Brain microvascular endothelial cell (primary cell): ENCODE measurements at places on chromosomes 7 and 10.

DNA sequence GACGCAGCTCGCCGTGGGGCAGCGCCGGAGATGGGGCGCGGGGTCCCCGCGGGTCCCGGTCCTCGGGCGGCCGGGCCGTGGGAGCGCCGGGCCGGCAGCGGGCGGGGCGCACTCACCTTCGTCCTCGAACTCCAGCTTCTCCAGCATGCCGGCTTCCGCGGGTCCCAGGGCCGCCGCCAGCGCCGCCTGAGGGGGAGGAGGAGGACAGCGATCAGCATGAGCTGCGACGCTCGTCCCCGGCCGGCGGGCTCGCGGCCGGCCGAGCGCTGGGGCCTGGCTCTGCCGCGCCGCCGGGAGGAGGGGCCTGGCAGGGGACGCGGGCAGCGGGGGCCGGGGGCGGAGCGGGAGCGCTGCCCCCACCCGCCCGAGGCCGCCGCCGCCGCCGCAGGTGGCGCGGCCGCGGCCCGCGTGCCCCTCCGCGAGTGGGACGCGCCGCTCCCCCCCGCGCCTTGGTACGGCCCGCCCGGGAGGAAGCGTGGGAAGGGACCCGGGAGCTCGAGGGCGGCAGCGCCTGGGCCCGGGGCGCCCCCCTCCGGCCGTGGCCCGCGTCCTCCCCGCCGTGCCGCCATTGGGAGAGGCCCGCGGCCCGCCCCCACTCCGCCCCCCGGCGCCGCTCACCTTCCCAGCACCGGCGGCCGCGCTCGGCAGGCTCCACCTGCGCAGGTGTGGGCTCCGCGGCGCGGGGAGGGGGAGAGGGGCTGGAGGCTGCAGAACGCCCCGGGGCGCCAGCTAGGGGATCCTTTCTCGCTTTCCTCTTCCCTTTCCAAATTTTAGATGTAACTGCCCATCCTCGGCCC is 112.5 kb upstream of the RHEB start:
- peak; percentile 51 for DNase-seq

DNA sequence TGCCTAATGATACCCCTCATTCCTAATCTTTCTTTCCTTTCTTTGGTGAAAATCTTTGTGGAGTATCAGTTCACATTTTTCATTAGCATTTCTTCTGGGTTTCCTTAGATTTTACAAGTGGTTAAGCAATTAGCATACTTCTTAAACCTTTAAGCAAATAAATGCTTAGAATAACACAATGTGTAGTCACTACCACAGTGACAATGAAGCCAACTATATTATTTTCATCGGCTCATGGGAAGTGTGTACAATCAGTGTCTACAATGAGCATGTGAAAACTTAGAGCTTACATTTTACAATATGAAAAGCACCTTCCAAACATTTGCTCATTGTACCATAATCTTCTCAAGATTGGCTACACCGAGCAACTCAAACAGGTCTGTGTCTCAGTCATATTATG is 176.2 kb upstream of the PLXNA4 start:
- no peak for DNase-seq

- peak; percentile 31 for DNase-seq
Observed at GRCh38 chr10:84256510-84257342, 11.9 kb downstream of the RGR start.

- peak; percentile 93 for DNase-seq
Observed at GRCh38 chr10:100006243-100006886, 3.4 kb downstream of the DNMBP start.
